ENCODE measurements at places on chromosomes 1 and 21.

DNA sequence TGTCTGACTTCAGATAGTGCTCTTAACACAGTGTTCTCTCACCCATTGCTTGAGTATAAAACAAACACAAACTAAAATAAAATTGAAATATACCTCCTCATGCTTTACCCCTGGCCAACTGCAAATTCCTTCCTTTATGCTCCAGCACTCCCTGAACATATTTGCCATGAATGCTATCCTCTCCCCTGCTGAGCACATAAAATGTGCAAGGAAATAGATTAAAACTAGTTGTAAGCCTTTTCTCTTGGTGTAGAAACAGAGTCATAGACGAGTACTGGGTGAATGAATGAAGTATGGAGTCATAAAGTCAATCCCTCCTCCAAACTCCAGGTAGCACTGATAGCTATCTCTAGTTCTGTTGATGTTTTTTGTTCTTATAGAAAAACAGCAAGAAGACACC, 2.6 kb downstream of the GPR161 start:
- DNase-seq = no peak

- DNase-seq = no peak
Observed at GRCh38 chr1:22241250-22241649, 98.4 kb upstream of the WNT4 start.

DNA sequence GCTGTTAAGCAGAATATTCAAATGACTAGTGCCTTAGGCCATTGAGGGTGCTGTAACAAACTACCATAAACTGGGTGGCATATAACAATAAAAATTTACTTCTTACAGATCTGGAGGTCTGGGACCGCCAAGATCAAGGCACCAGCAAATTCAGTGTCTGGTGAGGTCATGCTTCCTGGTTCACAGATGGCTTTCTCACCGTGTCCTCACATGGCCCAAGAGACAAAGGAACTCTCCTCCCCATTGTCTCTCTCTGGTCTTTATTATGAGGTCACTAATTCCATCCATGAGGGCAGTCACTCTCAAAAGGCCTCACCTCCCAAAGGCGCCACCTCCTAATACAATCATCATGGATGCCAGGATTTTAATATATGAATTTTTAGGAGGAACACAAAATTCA, 127.3 kb downstream of the GABPA start:
- no peak for DNase-seq

- DNase-seq = peak; percentile 92
Observed at GRCh38 chr1:53220171-53220961, at the start of gene CZIB. CZIB (minus strand) TSS chr1:53220634; CDS start chr1:53220575, 59 bp downstream.

DNA sequence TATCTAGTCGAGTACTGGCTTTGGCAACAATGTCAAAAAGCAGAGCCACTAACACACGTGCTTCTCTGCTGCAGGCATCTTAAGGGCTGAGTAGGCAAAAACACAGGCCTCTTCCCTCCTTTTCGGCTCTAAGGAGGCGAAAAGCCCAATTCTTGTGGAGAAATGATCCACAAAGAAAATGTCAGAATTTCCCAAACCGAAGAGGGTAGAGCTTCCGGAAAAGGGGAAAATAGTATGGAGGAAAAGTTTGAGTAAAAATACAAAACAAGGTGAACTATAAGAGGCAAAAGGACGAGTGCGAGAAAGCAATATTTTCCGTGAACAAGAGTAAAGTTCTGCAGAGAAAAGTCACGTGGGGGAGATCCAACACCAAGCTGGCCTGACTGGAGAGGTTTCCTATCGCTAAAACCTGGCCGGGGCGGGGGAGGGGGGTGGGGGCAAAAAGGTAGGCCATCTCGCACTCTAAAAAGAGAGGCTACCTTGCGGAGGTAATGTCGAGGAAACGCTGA, 551 bp downstream of the ZRANB2 start:
- DNase-seq = no peak

GRCh38 chr21:20968391-20968790, 29.8 kb upstream of the NCAM2 start:
- DNase-seq = no peak

DNA sequence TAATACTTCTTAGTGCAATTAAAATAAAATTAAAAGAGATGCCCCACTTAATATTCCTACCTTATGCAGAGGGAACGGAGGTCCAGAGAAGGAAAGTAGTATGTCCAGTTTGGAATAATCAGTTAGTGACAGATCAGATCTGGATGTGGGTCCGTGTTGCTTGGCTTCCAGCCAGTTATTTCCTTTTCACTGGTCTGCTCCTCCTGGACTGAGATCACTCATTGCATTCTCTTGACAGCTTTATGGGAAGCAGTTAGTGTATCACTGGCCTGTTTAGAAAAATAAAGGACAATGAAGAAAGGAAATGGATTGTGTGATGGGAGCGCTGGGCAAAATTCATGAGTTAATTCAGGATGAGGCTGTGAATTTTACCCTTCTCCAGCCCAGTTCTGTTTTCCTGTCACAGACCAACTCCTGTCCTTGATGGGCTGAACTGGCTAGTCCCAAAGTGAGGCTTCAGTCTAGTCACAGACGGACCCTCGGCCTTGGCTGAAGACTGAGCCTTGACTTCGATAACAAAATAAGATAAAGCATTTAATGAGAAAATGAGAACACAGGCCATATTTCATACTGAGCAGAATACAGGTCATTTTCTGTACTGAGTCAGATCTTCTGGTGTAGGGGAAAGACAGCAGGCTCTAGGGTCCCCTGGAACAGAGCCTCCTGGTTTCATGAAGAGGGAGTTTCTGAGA, 85.2 kb upstream of the TRABD2B start:
- no peak for DNase-seq

DNA sequence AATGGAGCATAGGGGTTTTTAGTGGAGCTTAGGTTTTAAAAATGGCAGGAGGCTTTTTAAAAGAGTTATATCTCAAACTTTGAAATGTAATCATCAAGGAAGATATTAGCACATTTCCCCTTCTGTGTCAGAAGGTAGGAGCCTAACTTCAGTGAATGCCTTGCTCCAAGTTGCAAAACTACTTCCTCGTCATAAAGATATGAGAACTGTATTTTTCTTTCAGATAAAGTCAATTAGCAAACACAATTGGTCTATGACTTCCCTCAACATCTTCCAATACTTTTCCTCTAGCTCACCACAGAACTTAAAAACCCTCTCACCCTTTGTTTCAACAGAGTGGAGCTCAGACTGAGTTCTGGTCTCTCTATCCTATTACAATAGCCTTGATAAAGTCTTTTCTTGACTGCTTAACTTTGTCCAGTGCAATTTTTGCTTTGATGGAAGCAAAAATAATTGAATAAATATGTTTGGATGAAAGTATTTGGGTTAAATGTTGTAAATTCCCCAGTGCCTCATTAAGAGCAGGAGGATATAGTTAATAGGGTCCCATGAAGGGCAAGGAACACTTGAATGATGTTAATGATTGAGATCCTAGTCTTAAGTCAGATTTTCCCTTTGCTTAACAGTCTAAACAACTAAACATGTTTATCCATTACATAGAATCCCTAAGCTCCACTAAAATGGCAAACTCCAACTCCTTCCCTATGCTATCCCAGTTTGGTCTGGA, 58.9 kb downstream of the TNFSF18 start:
- DNase-seq = no peak

DNA sequence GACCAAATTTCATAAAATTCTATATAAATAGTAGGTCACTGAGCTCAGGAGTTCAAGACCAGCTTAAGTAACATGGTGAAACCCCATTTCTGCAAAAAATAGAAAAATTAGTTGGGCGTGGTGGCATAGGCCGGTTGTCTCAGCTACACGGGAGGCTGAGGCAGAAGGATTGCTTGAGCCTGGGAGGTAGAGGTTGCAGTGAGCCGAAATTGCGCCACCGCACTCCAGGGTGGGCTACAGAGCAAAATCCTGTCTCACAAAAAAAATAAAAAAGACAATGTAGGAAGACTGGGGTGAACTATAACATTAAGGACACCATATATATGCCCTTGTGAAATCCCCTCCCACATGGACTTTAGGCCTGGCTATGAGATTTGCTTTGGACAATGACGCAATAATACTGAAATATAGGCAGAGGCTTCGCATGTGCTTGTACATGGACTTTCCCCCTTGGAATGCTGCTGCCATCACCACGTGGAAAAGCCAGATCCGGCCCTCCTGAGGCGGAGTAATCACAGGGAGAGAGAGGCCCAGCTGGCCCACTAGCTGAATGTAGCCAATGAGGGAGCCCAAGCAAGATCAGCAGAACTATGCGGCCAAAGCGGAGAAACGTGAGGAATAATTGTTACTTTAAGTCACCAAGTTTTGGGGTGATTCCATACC, 13.1 kb upstream of the USP1 start:
- DNase-seq = no peak

GRCh38 chr21:38714999-38715398, 90.7 kb upstream of the ETS2 start:
- peak; percentile 13 for DNase-seq

GRCh38 chr1:44700573-44700972, 26.1 kb downstream of the ARMH1 start:
- peak; percentile 58 for DNase-seq

- peak; percentile 40 for DNase-seq
Observed at GRCh38 chr1:85862456-85862855, 154.2 kb upstream of the ZNHIT6 start.
